ENCODE measurements at places on chromosomes 1 and 21.

DNA sequence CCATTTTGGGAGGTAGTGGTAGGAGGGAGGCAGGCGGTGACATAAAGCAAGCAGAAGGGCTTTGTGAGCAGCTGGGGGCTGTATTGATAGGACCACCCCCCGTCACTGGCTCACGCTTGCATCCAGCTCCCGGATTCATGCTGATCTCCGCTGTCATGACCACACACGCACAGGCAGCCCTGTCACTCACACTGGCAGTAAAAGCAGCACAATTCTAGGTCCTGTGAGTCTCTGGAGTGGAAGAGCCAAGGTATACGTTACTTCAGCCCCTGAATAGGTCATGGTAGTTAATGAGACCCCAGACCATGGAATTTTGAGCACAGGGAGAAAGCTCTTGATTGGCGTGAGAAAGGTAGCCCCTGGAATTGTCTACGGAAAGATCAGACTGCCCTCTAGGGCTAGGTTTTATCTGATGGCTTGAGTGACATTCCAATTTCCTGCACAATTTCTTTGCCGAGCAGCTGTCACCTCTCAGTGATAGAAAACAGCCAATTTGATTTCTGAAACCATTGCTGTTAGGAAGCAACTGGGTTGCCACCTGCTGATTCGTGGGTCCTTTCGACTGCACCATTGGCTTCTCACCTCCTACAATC is 5.4 kb downstream of the OR2B11 start:
- no peak for DNase-seq

GRCh38 chr1:211520641-211521040 is 28.7 kb upstream of the RD3 start:
- no peak for DNase-seq

- DNase-seq, result no peak
Observed at GRCh38 chr1:7886405-7886745, 33.5 kb upstream of the UTS2 start.

- DNase-seq, result no peak
Observed at GRCh38 chr1:233569636-233570035, 44.3 kb upstream of the KCNK1 start.

GRCh38 chr1:226871636-226872327 is 1.4 kb downstream of the PSEN2 start:
- DNase-seq, result no peak

GRCh38 chr1:44929531-44929930 is 56.9 kb downstream of the EIF2B3 start:
- no peak for DNase-seq

- DNase-seq, result no peak
Observed at GRCh38 chr1:20507248-20507563, 745 bp downstream of the MUL1 start.

GRCh38 chr1:208599063-208599462 is 354.9 kb upstream of the PLXNA2 start:
- DNase-seq, result no peak

DNA sequence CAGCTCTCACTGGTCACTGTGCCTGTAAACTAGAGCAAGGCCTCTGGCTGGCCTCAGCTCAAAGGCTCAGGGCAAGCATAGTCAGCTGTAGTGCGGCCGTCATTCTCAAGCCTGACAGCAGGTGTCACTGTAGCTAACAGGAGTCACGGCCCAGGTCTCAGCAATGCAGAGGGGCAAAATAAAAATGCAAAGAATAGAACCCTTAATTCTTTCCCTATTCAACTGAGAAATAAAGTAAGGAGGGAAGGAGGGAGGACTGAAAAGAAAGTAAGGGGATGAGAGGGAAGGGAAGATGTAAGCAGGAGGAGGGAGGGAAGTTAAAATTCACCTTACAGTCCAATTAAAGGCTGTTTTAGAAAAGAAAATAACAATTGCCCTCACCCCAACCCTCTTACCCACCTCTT is 106.1 kb downstream of the KIAA0319L start:
- peak; percentile 65 for DNase-seq

DNA sequence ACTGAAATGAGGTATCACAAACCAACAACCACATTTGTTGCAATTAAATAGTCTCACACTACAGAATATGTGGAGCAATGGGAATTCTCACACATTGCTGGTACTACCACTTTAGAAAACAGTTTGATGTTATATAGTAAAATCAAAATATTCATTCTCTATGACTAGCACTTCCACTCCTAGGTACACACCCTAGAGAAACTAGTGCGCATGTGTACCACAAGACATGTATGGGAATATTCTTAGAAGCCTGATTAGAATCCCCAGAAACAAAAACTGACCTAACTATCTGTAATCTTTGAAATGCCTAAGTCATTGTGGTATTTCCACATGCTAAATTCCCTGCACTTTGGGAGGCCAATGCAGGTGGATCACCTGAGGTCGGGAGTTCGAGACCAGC is 18.1 kb upstream of the PLPPR4 start:
- no peak for DNase-seq

GRCh38 chr1:60731321-60731720 is 351.0 kb upstream of the NFIA start:
- DNase-seq, result no peak

- DNase-seq, result no peak
Observed at GRCh38 chr1:19885821-19886220, 3.6 kb downstream of the OTUD3 start.

DNA sequence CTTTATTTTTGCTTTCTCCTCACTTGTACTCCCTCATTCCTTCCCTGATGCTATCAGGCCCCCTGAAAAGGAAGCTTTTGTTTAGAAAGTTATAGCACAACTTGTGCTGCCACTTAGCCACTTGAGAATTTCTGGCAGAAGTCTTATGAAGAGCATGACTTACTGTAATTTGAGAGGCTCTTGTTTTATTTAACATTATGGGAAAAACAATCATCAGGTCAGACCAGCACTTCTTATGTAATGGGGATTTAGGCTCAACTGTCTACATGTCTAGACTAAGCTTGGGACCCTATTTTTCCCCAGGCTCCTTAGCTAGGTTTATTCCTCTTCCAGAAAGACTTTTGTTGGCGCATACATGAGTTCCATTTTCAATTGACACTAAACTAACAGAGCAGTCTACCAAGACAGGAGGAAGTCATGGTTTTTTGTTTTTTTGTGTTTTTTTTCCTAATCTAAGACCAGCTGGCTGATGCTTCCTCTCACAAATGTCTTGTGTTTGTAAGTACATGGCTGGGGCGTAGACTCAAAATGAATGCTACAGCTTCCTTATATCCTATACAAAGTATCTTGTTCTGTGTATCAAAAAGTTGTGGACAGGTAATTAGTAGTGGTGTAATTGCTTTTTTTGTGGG is 31.5 kb downstream of the TNFSF4 start:
- DNase-seq, result no peak

DNA sequence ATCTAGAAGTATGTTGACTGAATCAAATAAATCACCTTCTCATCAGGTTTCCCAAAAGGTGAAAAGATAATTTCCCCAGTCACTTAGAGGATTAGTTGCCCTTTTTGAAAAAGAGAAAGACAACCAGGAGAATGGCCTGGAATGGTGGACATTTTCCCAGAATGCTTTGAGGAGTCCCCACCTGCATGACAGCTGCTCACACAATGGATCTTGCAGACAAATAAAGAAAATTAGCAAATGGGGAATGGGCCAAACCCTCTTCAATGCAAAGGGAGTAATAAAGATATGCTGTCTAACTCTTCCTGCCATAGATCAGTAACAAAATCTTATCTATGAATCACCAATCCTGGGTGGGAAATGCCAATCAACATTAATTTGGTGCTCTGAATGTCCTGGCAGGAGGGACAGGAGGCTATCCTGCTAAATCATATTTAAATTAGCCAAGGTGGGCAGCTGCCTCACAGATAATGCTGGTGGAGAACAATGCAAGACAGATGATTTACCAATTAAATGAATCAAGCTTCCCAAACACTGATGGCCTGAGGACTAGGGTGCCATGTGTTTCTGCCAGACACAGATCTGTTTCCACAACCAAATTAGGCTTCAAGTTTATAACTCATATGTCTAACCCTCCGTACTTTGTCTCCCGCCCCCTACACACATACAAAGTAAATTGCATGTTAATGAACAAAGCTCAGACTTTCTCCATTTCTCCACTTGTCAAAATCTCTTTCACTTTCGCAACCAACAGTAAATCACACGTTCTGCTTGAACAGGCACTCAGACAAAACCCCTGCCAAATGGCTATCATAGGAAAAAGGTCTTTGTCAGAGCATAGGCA is 488.0 kb upstream of the PLXNA2 start:
- DNase-seq, result no peak

DNA sequence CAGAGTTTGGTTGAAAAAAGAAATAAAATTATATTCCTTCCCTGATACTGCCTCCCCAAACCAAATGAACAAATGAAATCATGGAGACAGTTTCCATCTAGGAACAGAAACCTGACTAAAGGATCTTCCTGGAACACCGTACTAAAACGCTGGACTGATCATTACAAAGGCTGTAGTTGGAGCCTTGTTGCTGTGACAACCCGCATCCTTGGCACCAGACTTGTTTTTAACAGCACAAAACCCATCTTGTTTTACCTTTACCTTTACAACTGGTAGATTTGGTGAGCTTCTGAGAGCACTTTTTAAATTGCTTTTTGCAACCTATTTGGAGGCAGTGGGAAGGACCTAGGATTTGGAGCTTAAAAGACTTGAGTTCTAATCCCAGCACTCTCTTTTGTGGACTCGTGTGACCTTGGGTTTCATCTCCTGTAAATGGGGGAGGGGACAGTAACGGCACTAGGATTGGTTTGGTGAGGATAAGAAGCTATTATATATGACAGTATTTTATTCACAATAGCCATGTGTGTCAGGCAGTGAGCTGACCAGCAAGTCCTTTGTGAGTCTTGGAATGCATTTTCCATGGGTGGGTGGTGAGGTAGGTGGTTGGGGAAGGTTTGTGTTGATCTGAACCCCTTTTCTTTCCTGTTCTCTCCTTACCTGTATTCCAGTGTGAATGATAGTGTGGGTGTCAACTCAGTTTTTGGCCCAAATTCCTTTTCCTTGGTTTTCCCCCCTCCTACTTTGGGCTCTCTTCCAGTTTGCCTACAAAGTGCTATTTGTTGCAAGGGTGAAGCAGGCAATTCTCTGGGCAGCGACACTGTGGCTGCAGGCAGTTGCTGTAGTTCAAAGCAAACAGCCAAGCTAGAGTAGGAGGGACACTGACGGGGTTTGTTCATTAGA is 12.6 kb downstream of the LRRC8D start:
- DNase-seq, result peak; percentile 77

- no peak for DNase-seq
Observed at GRCh38 chr1:40711465-40712404, 20.2 kb downstream of the NFYC start.

DNA sequence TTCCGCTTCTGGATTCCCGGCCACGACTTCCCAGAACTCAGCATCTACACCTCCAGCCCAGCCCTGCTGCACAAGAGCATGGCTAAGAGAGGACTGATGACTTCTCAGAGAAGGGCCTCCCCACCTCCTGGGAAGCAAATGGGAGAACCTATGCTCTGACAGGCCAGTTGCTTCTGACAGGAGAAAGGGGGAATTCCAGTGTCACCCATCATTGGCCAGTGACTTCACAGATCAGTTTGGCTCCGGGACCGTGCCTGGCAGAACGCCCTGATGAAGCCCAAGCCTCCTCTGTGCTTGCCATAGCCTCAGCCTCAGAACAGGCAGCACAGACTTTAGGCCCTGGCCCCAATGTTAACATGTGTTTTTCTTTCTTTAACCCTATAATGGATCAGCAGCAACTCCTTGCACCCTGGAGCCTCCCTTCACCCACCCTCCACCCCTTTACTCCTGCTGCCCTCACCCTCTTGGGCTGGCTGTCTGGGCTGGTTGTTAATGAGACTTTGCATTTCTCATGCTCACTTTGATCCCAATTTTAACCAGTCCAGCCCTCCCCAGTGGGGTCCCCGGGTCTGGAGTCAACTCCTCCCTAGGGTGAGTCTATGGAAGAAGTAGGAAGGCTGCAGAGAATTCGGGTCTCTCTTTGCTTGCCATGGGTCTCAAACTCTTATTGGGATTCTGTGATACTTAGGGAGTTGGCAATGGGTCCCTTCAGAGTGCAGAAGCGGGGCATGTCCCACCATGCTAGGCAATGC is 42.7 kb upstream of the SLC30A1 start:
- DNase-seq, result no peak

- DNase-seq, result peak; percentile 32
Observed at GRCh38 chr1:76083189-76083588, 8.6 kb downstream of the ST6GALNAC3 start.

GRCh38 chr1:99869304-99869703 is 19.1 kb downstream of the AGL start:
- DNase-seq, result no peak

GRCh38 chr1:61531716-61532115 is 193.2 kb downstream of the TM2D1 start:
- no peak for DNase-seq

- no peak for DNase-seq
Observed at GRCh38 chr21:36962098-36962780, 4.2 kb downstream of the HLCS start.

- no peak for DNase-seq
Observed at GRCh38 chr1:13860031-13860430, 160.0 kb downstream of the PRDM2 start.

DNA sequence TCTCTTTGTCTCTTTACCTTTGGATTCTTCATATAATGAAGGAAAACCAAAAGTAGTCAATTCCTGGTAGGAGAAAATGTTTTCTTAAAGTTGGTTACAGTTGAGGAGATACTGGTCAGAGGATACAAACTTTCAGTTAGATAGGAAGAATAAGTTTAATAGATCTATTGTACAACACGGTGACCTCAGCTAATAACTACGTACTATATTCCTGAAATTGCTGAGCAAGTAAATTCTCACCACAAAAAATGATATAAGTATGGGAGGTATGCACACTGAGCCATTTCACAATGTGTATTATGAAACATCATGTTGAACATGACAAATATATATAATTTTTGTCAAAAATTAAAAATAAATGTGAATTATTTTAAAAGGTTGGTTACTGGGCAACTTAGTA is 20.4 kb downstream of the SSX2IP start:
- no peak for DNase-seq

- no peak for DNase-seq
Observed at GRCh38 chr1:195663549-195664280, 944.5 kb downstream of the KCNT2 start.

DNA sequence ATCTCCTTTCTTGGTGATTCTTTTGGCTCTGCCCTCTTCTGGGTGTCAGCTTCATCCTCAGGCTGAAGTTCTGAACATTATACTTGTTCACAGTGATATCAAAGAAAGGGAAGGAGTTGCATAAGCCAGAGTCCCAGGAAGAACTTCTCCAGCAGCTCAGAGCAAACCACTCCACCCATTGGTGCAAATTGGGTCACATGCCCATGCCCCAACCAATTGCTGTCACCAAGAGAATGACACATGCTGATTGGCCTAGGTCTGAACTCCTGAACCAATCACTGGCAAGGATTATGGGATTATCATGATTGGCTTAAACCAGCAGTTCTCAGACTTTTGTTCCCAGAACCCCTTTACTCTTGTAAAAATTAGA is 256.5 kb upstream of the TMEM51 start:
- DNase-seq, result no peak

- DNase-seq, result no peak
Observed at GRCh38 chr1:180213401-180214170, 16.5 kb upstream of the LHX4 start.

GRCh38 chr1:101632548-101633272 is 364.0 kb downstream of the OLFM3 start:
- DNase-seq, result no peak

- no peak for DNase-seq
Observed at GRCh38 chr1:97108179-97108578, 386.6 kb downstream of the PTBP2 start.
